ENCODE measurements at places on chromosomes 7 and 10.

GRCh38 chr10:77763453-77764430 is 126.1 kb upstream of the KCNMA1 start:
- DNase-seq: no peak

DNA sequence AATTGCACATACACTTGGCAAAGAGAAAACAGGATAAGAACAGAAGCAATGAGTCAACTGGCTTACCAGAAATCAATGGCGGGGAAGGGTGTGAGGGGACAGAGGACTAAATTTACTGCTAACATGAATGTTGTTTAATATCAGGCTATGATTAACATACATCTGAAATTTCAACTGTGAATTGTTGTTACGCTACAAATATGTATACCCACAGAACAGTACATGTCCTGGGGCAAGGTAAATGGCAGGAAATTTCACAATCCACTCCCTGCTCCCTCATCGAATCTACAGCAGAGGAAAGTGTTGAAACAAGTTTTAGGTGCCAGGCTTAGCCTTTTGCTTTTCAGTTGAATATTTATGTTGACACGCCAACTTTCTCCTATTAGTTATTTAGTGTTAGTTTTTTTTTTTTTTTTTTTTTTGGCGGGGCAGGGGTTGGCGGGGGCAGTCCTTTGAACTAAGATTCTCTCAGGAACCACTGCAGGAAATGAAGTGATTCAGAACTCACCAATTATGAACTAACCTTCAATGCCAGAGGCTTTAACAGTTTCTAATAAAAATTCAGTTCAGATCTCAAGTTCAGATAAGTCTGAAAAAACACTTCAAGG is 99.0 kb downstream of the UBE2H start:
- DNase-seq: no peak

DNA sequence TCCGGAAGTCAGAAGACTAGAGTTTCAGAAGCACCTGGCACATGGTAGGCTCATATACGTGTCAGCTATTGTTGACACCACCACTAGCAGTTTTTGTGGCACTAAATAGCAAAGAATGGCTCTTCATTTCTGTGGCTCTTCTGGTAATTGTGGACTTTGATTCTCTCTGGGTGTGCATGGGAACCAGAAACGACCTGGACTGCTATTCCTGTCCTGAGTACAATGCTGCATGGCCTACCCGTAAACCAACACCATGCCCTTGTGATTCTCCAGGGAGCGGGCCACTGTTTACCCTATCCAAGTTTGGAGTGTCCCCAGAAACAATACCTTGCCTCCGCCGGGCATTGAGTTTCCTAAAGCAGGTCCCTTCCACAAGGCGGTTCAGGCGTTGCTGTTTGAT is 162.9 kb upstream of the AOAH start:
- DNase-seq: no peak

GRCh38 chr7:44796034-44796503 is 412 bp upstream of the PPIA start:
- no peak for DNase-seq

DNA sequence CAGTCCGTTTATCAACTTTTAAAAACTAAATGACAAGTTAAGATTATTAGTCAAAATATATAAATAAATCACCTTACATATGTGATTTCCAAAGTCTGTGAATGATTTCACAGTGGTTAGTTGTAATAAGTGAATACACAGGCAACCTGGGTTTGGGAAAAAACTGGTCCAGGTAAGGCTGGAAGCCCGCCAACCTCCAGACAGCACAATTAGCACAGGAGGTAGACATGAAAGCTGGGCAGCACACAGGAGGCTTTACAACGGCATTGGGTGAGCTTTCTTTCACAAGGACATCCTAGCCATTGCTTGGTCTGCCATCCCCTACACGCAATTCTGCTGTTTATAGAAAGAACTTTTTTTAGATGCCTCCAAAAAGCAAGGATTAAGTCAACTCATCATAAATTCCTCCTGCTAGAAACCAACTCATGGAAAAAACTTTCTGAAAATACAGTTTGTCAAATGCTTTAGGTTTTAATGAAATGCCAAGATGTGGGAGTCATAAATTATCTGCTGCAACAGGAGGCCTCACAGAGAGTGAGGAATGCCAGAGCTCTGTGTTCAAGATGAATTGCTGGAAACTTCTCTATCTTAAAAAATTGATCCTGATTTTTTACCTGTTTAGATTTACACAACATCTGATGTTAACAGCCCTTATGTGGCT is 346.8 kb upstream of the NFE2L3 start:
- no peak for DNase-seq

DNA sequence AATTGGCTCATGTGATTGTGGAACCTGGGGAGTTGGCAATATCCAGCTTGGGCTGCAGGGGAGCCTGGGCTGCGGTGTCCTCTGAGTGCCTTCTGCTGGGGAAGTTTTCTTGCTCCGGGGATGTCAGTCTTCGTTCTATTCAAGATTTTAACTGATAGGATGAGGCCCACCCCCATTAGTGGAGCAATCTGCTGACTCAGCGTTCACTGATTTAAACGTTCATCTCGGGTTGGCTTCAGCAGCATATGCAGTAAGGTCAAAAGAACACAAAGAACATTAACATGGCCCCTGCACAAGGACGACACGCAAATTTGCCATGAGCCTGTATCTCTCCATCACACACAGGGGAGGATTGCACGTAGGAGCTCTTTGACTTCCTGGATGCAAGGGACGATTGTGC is 360.6 kb upstream of the ADARB2 start:
- no peak for DNase-seq

GRCh38 chr10:52056291-52056690 is 257.8 kb upstream of the DKK1 start:
- DNase-seq: no peak

DNA sequence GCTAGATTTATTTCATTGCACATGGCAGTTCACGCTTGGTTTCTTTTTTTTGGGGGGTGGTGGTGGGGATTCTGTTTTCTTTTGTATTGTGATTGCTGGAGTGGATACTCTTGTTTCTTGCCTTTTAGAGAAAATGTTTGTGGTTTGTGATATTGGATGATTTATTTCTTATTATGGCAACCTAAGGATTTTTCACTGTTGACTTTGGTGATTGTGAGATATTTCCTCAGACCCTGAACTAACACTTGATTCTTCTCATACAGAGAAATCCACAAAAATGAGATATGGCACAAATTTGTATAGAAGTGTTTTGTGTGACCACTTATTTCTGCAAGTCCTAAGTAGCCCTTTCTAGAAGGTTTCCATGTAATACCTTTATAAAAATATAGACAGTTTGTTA is 871.1 kb downstream of the LRMDA start:
- no peak for DNase-seq

DNA sequence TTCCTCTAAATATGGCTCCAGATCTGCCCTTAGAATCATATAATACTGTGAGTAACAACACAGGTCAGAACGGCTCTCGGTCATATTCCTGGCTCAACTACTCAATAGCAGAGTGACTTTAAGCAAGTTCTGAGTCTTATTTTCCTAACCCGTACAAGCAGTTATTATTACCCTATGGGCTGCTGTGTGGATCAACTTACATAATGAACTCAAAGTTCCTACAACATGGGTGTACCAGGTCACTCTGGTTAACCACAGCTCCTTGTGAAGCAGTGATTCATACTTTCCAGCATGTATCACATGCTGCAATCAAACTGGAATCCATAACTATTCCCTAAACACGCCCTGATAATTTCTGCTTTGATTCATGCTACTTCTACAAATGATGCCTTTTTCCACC is 107.3 kb downstream of the LRRN3 start:
- DNase-seq: no peak

DNA sequence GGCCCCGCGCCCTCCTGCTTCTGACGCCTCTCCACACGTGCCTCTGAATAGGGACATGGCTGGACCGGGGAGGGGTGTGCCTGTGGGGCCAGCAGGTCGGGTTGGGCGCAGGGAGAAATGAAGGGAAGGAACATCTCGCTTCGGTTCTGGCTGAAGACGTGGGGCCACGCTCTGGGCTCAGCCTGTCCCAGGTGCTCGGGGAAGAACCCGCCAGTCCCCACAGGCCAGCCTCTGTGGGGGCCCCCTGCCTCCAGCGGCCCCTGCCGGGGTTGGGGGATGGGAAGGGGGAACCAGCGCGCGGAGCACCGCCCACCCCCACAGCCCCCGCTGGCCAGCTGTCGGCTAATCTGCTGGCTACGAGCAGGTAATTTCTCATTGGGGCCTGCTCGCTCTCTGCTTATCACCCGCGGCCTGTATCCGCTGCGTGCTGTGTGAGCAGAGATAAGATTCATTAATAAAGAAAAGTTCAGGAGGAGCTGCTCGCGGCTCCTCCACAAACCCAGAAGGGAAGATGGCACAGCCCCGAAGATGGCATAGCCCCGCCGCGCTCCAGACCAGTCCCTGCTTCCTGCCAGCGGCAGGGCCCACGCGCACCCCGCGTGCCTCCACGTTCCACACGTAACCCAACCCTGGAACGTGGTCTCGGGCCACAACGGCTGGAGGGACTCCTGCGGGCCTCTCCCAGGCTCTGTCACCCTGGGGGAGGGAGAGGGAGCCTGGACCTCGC is 186.2 kb downstream of the ELFN1 start:
- DNase-seq: peak; percentile 85

GRCh38 chr7:16528520-16528919 is 1.9 kb downstream of the LRRC72 start:
- no peak for DNase-seq

GRCh38 chr7:5300366-5300765 is 17.6 kb downstream of the SLC29A4 start:
- DNase-seq: no peak

- DNase-seq: no peak
Observed at GRCh38 chr7:55517191-55517633, 55.1 kb downstream of the VOPP1 start.

GRCh38 chr10:71209731-71210541 is 2.4 kb upstream of the UNC5B start:
- no peak for DNase-seq

- no peak for DNase-seq
Observed at GRCh38 chr7:66207540-66207939, 2.4 kb downstream of the TPST1 start.

GRCh38 chr7:108598153-108598552 is 28.5 kb downstream of the DNAJB9 start:
- DNase-seq: peak; percentile 90

DNA sequence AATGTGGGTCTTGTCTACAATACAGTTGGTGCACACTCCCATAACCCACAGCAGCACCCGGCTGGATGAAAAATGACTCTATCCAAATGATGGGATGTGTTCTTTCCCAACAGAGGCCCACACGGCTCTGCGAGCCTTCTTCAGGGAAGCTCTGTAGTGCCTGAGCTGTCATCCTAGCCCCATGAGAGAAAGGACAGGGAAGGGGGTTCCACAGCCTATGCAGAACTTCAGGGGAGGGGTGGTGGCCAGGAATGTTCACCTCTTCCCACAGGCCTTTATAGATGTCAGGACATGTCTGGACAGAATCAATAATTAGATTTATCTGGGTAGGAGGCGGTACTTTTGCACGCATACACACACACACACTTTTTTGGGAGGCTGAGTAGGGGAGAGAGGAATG is 109.0 kb downstream of the JCAD start:
- no peak for DNase-seq

DNA sequence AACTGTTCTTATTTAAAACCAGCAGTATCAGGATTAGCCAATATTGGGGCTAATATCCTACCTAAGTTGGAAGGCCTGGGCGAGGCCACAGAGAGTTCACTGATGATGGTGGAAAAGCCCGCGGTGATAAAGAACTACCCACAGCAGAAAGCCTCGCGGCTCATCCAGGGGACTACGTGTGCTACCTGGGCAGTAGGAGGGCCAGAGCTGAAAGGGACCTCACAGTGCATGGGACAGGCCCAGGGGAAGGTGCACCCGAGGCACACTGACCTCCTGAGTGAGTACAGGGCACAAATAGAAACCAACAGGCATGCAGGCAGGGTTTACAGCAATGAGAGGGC is 1.4 kb downstream of the WDR86 start:
- no peak for DNase-seq

DNA sequence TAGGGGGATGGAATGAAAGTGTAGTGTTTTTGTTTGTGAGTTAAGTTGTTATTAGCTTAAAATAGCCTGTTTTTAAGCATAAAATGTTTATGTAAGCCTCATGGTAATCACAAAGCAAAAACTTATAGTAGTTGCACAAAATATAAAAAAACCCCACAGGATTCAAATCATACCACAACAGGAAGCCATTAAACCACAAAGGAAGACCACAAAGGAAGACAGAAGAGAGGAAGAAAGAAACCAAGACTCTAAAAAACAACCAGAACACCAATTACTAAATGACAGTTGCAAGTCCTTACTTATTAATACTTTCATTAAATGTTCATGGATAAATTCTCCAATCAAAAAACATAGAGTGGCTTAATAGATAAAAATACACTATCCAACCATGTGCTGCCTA is 63.6 kb downstream of the ANKRD7 start:
- DNase-seq: no peak

- no peak for DNase-seq
Observed at GRCh38 chr7:84568781-84569180, 374.2 kb upstream of the SEMA3A start.

GRCh38 chr10:113961182-113962031 is 82.3 kb upstream of the ADRB1 start:
- peak; percentile 12 for DNase-seq

- DNase-seq: no peak
Observed at GRCh38 chr7:131765575-131765974, 209.1 kb upstream of the PODXL start.

DNA sequence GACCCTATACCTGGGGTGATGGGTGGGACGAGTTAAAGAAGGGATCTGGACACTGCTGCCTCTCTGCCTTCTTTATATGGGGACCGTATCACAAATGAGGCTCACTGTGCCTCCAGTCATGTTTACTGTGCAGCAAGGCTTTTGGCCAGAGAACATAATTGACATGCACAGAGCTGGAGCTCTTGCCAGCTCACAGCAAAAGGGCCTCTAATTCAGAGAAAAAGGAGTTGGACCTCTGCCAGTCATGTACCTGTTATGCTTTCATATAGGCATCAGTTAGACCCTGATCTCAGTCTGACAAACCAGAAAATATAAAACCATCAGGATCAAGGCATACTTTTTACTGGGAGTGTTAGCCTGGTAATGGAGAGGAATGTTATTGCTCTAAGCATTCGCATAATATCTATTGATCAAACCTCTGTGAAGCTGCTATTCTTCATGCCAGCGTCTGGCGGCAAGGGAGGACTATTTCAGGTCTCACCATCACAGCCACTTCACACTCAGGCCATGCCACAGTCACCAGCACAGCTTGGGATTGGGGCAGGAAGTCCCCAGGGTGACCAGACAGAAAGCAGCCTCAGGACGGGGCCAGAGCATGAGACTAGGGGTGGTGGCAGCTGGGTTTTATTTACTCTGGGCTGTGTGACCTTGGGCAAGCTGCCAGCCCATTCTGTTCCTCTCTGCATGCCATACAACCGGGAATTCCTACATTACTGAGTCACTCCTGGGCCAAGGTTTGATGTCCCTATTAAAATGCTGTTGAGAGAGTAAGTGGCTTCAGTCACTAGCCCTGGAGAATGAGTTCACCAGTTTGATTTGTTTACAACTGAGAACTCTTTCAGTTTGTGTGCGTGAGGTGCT is 90.1 kb downstream of the NPSR1 start:
- peak; percentile 31 for DNase-seq

DNA sequence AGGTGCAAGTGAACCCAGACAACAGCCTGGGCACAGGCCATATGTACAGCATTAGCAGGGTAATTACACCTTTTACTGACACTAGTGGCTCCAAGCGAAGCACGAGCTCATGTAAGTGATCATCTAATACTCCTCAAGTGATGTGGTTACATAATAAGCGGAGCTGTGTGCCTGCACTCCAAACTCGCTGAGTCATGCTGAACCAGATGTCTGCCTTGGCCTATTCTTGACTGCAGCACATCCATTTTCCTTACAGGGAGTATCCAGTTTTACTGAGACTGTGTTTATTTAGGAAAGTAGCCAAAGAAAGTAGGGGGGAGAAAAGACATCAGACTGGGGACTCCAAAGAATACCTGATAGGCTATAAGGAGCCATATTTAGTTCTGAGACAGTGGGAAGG is 90.1 kb downstream of the GRM3 start:
- DNase-seq: peak; percentile 3

Data from NCI-H82 (cell line).